ENCODE measurements at places on chromosomes 4 and X. TPM values are rescaled to one million over a fixed set of nuclear protein-coding genes. Genes with fewer than 3 reads are reported as not detected.

- H3K36me3 ChIP-seq: no peaks in the 10 kb centered on the region
- DNase-seq: no peak
- peak overlapping the region; percentile 98 for H3K27ac ChIP-seq
- peaks cover 31% of the 10 kb centered on the region for H3K4me1 ChIP-seq
- no peak overlapping the region for H3K4me3 ChIP-seq
These were observed 37.7 kb downstream of the ERVMER34-1 start for GRCh38 chr4:52713456-52713937.

- H3K27me3 ChIP-seq: no peaks in the 10 kb centered on the region
- H3K36me3 ChIP-seq: no peaks in the 10 kb centered on the region
- no peak overlapping the region for H3K27ac ChIP-seq
- no peak for DNase-seq
- peaks cover 9% of the 10 kb centered on the region for H3K4me1 ChIP-seq
These were observed 198.6 kb downstream of the ARHGAP24 start for GRCh38 chr4:85673540-85673939.

- H3K4me3 ChIP-seq: no peak overlapping the region
- H3K27ac ChIP-seq: no peak overlapping the region
- H3K36me3 ChIP-seq: no peaks in the 10 kb centered on the region
- no peak for DNase-seq
These were observed 74.6 kb downstream of the WDR44 start for GRCh38 chrX:118420462-118420861.

GRCh38 chr4:7699031-7699430 lies 240.6 kb downstream of the AFAP1 start:
- H3K27me3 ChIP-seq: no peaks in the 10 kb centered on the region
- no peak overlapping the region for H3K4me3 ChIP-seq
- peak; percentile 17 for DNase-seq
- H3K4me1 ChIP-seq: no peaks in the 10 kb centered on the region

DNA sequence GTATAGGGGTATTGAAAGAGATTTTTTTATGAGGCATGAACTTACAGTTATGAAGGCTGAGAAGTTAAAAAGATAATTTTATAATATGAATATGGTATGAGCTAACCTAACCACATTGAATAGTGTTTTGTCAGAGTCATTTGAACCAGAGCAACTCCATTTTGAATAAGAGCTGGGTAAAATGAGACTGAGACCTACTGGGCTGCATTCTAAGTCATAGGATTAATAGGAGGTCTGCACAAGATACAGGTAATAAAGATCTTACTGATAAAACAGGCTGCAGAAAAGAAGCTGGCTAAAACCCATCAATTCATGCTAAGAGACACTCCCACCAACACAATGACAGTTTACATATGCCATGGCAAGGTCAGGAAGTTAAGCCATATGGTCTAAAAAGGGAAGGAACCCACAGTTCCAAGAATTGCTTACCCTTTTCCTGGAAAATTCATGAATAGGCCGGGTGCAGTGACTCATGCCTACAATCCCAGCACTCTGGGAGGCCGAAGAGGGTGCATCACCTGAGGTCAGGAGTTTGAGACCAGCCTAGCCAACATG lies 209.2 kb downstream of the TECRL start:
- no peaks in the 10 kb centered on the region for H3K4me1 ChIP-seq
- H3K36me3 ChIP-seq: no peaks in the 10 kb centered on the region
- no peak overlapping the region for H3K27ac ChIP-seq
- H3K27me3 ChIP-seq: no peaks in the 10 kb centered on the region
- no peak overlapping the region for H3K4me3 ChIP-seq

- no peaks in the 10 kb centered on the region for H3K36me3 ChIP-seq
- H3K27me3 ChIP-seq: no peaks in the 10 kb centered on the region
- no peak for DNase-seq
- H3K27ac ChIP-seq: no peak overlapping the region
These were observed 213.3 kb downstream of the LRBA start for GRCh38 chr4:150801833-150802232.

- no peak overlapping the region for H3K4me3 ChIP-seq
- DNase-seq: no peak
- no peaks in the 10 kb centered on the region for H3K36me3 ChIP-seq
- no peak overlapping the region for H3K27ac ChIP-seq
- H3K27me3 ChIP-seq: no peaks in the 10 kb centered on the region
- H3K4me1 ChIP-seq: no peaks in the 10 kb centered on the region
These were observed 41.9 kb downstream of the HADH start for GRCh38 chr4:108031427-108032083.

- H3K27me3 ChIP-seq: no peaks in the 10 kb centered on the region
- peak overlapping the region; percentile 18 for H3K27ac ChIP-seq
- H3K4me3 ChIP-seq: no peak overlapping the region
- no peaks in the 10 kb centered on the region for H3K4me1 ChIP-seq
- no peaks in the 10 kb centered on the region for H3K36me3 ChIP-seq
These were observed 28.1 kb downstream of the SLC25A43 start for GRCh38 chrX:119427024-119427794.

DNA sequence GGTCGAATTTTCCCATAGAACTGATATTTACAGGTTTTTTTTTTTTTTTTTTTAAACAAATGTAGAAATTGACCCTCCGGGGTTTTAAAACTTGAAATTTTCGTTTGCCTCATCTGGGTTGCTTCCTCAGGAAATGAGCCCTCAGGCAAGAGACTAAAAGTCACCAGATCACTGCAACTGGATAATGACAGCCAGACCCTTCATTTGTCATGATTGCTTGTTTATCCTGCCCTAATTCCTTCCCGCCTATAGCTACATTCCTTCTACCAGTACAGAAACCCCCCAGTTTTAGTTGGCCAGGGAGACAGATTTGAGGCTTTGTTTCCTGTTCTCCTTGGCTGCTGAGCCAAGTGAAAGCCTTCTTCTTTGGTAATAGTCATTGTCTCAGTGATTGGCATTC lies 44.0 kb upstream of the IGFBP7 start:
- H3K4me3 ChIP-seq: no peak overlapping the region
- no peak overlapping the region for H3K27ac ChIP-seq
- no peak for DNase-seq
- H3K27me3 ChIP-seq: no peaks in the 10 kb centered on the region

GRCh38 chrX:8027827-8028226 lies 100.6 kb upstream of the PNPLA4 start:
- no peak overlapping the region for H3K27ac ChIP-seq
- no peak for DNase-seq
- no peaks in the 10 kb centered on the region for H3K27me3 ChIP-seq
- no peaks in the 10 kb centered on the region for H3K4me1 ChIP-seq

GRCh38 chr4:139300431-139301112 lies 733 bp upstream of the NAA15 start:
- H3K4me1 ChIP-seq: peaks cover 38% of the 10 kb centered on the region
- no peaks in the 10 kb centered on the region for H3K27me3 ChIP-seq
- H3K27ac ChIP-seq: peak overlapping the region; percentile 92
- no peak for DNase-seq
- no peaks in the 10 kb centered on the region for H3K36me3 ChIP-seq

- H3K4me3 ChIP-seq: no peak overlapping the region
- H3K27ac ChIP-seq: no peak overlapping the region
- H3K36me3 ChIP-seq: no peaks in the 10 kb centered on the region
- DNase-seq: no peak
- H3K4me1 ChIP-seq: peaks cover 28% of the 10 kb centered on the region
These were observed 71.2 kb upstream of the GRID2 start for GRCh38 chr4:92232566-92232965.

GRCh38 chr4:183599284-183599683 lies 59.7 kb downstream of the RWDD4 start:
- H3K4me3 ChIP-seq: no peak overlapping the region
- no peaks in the 10 kb centered on the region for H3K27me3 ChIP-seq
- H3K4me1 ChIP-seq: peaks cover 24% of the 10 kb centered on the region
- H3K36me3 ChIP-seq: no peaks in the 10 kb centered on the region
- DNase-seq: no peak

GRCh38 chr4:145545538-145546174 lies 64.0 kb downstream of the SMAD1 start:
- DNase-seq: peak; percentile 87
- H3K27me3 ChIP-seq: no peaks in the 10 kb centered on the region
- no peak overlapping the region for H3K4me3 ChIP-seq

GRCh38 chrX:15749642-15750610 lies 11.9 kb downstream of the CA5B start:
- H3K4me1 ChIP-seq: no peaks in the 10 kb centered on the region
- DNase-seq: no peak
- H3K27me3 ChIP-seq: no peaks in the 10 kb centered on the region

DNA sequence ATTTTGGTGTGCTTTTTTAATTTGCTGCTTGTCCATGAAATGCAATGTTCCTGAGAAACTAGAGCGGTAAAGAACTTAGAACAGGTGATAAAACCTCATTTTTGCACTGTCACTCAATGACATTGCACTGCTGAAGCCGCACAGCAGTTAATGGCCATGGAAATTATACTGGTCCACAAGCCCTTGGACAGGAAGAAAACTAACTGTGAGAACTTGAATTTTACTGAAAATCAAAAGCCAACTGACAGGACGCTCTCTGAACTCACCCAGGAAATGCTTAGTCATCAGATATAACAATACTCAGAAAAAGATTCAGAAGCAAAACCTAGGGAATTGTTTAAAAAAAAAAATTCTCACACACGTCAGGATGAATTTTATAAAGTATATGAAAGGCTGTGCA lies 246.4 kb upstream of the SLC7A11 start:
- DNase-seq: no peak
- H3K27me3 ChIP-seq: no peaks in the 10 kb centered on the region
- H3K36me3 ChIP-seq: no peaks in the 10 kb centered on the region

DNA sequence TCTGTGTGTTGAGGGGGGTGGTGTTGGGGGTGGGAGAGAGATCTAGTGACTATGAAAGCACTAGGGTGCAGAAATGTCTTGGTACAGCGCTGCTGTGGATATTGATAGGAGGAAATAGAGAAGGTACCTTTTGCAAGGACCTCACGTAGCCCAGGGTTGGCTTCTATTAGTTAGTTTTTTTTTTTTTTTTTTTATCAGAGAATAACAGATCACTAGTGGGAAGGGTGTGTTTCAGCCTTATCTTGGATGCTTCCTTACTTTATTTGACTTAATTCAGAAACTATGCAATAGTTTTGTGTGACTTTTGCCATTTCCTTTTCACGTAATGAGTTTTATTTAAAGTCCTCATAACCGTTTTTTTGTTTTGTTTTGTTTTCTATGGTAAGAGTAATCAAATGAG lies 16.4 kb upstream of the PGRMC2 start:
- peaks cover 29% of the 10 kb centered on the region for H3K4me1 ChIP-seq
- no peaks in the 10 kb centered on the region for H3K27me3 ChIP-seq
- DNase-seq: no peak
- no peaks in the 10 kb centered on the region for H3K36me3 ChIP-seq
- no peak overlapping the region for H3K27ac ChIP-seq

DNA sequence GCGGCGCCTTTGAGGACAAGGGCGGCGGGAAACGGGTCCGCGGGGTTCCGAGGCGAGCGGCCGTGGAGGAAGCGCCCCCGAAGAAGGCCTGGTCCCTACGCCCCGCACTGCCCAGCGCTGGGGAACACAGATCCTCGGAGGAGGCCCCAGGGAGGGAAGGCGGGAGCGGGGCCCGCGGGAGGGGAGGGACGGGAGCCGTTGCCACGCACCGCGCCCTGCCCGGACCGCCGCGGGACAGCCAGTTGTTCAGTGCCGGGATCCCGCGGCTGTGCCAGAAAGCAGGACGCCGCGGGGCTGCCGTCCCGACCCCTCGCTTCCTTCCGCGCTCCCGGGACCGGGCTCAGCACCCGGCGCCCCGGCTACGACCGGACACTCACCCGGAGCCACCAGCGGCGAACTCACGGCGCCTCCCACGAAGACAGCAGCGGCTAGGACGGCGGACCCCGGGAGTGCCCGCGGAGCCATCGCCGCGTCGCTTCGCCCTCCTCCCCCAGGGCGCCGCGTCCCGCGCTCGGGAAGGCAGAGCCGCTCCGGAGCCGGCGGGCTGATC lies 278 bp downstream of the RELL1 start:
- no peaks in the 10 kb centered on the region for H3K36me3 ChIP-seq
- H3K4me1 ChIP-seq: peaks cover 7% of the 10 kb centered on the region
- DNase-seq: peak; percentile 66
- peak overlapping the region; percentile 73 for H3K27ac ChIP-seq
- no peaks in the 10 kb centered on the region for H3K27me3 ChIP-seq
- H3K4me3 ChIP-seq: peak overlapping the region; percentile 51

GRCh38 chr4:89277412-89277811 lies 30.2 kb downstream of the GPRIN3 start:
- H3K27ac ChIP-seq: no peak overlapping the region
- no peak overlapping the region for H3K4me3 ChIP-seq
- H3K27me3 ChIP-seq: no peaks in the 10 kb centered on the region
- DNase-seq: no peak

DNA sequence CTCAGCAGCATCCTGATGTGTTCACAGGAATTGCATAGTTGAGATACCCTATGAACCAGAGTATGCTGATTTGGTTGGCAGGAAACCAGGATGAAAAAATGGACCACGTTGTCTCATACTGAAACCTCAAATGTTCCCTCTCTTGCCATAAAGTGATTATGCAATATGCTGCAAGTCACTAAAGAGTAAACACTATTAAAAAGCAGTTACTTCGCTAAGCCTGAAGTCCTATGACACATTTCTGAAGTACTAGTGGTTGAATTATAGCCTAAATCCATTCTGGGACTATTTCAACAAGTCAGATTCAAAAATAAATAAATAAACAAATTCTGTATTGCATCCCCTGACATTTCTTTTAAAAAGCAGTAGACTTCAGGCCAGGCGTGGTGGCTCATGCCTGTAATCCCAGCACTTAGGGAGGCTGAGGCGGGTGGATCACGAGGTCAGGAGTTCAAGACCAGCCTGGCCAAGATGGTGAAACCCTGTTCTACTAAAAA lies 106.0 kb upstream of the NAP1L5 start:
- peaks cover 76% of the 10 kb centered on the region for H3K4me1 ChIP-seq
- DNase-seq: peak; percentile 55
- no peaks in the 10 kb centered on the region for H3K36me3 ChIP-seq
- H3K4me3 ChIP-seq: no peak overlapping the region
- H3K27ac ChIP-seq: no peak overlapping the region

- H3K27me3 ChIP-seq: no peaks in the 10 kb centered on the region
- peak overlapping the region; percentile 56 for H3K27ac ChIP-seq
- H3K4me3 ChIP-seq: peak overlapping the region; percentile 60
These were observed 626 bp downstream of the JADE3 start for GRCh38 chrX:46912603-46913491.

- H3K27ac ChIP-seq: no peak overlapping the region
- H3K4me1 ChIP-seq: peaks cover 8% of the 10 kb centered on the region
- no peaks in the 10 kb centered on the region for H3K27me3 ChIP-seq
These were observed 24.4 kb downstream of the TXK start for GRCh38 chr4:48109413-48110263.

- H3K36me3 ChIP-seq: no peaks in the 10 kb centered on the region
- no peak for DNase-seq
- peaks cover 6% of the 10 kb centered on the region for H3K4me1 ChIP-seq
- H3K27ac ChIP-seq: no peak overlapping the region
- H3K4me3 ChIP-seq: no peak overlapping the region
- H3K27me3 ChIP-seq: no peaks in the 10 kb centered on the region
These were observed 6.3 kb upstream of the CSN3 start for GRCh38 chr4:70236125-70236524.

GRCh38 chr4:77449171-77449570 lies 156.4 kb upstream of the CXCL13 start:
- H3K27me3 ChIP-seq: no peaks in the 10 kb centered on the region
- no peaks in the 10 kb centered on the region for H3K36me3 ChIP-seq
- DNase-seq: no peak
- H3K4me1 ChIP-seq: no peaks in the 10 kb centered on the region

The NUDT10 gene
- not detected for total RNA-seq

The UGT2B15 gene
- total RNA-seq: 15.5 TPM

The ADGRG2 gene
- total RNA-seq: 1.0 TPM

The STX18 gene
- total RNA-seq: 13.5 TPM

The CLTRN gene
- 1.3 TPM for total RNA-seq
